A549 treated with DMSO at 1 μM for 4 hours (cell line): ENCODE measurements at places on chromosomes 12 and 14. TPM values are rescaled to one million over a fixed set of nuclear protein-coding genes. Genes with fewer than 3 reads are reported as not detected.

The TRIM9 gene
- total RNA-seq = 8.9 to 10.8 TPM (median 10.1 TPM) in 5 replicates

The PDE3A gene
- 2.9 to 5.6 TPM (median 5.0 TPM) in 5 replicates for total RNA-seq

The PAPLN gene
- 6.5 to 10.9 TPM (median 9.9 TPM) in 5 replicates for total RNA-seq

The KRT83 gene
- 3.0 to 5.4 TPM (median 4.8 TPM) in 5 replicates for total RNA-seq

The ALKBH1 gene
- total RNA-seq = 13.6 to 17.8 TPM (median 17.2 TPM) in 5 replicates

The PARP11 gene
- 2.0 to 3.4 TPM (median 2.6 TPM) in 5 replicates for total RNA-seq

The RERGL gene
- not detected in 5 replicates for total RNA-seq

The TAC3 gene
- 0.18 to 0.42 TPM in 2 of 5 replicates, not detected in the others for total RNA-seq

The LRRIQ1 gene
- 0.36 to 1.3 TPM (median 0.84 TPM) in 5 replicates for total RNA-seq

The GNB3 gene
- 1.9 to 2.8 TPM (median 1.9 TPM) in 5 replicates for total RNA-seq

The PRKAG1 gene
- total RNA-seq = 39.9 to 48.3 TPM (median 42.8 TPM) in 5 replicates

The NUP37 gene
- total RNA-seq = 68.7 to 77.3 TPM (median 74.3 TPM) in 5 replicates

The CLEC12A gene
- not detected in 5 replicates for total RNA-seq

The ALG10 gene
- 4.2 to 7.4 TPM (median 5.7 TPM) in 5 replicates for total RNA-seq

The CCDC175 gene
- total RNA-seq = not detected in 5 replicates

The PAPOLA gene
- total RNA-seq = 84.4 to 107 TPM (median 101 TPM) in 5 replicates

The ERP27 gene
- not detected in 5 replicates for total RNA-seq

The FAM222A gene
- 3.9 to 7.6 TPM (median 6.5 TPM) in 5 replicates for total RNA-seq

The PIANP gene
- 0.58 to 1.6 TPM (median 0.96 TPM) in 5 replicates for total RNA-seq

The GPR135 gene
- 0.80 to 1.5 TPM (median 1.4 TPM) in 5 replicates for total RNA-seq

The MLF2 gene
- 275 to 309 TPM (median 292 TPM) in 5 replicates for total RNA-seq

The MYF6 gene
- total RNA-seq = not detected in 5 replicates

The MYF5 gene
- not detected in 5 replicates for total RNA-seq

The RAPGEF3 gene
- total RNA-seq = 0.43 to 1.2 TPM (median 0.80 TPM) in 5 replicates

The PSMB11 gene
- total RNA-seq = not detected in 5 replicates
